Endothelial cell (in vitro differentiated cells): ENCODE measurements at places on chromosomes 2 and 18.

GRCh38 chr2:96106991-96107707 lies 9.2 kb downstream of the ADRA2B start:
- no peak for DNase-seq

DNA sequence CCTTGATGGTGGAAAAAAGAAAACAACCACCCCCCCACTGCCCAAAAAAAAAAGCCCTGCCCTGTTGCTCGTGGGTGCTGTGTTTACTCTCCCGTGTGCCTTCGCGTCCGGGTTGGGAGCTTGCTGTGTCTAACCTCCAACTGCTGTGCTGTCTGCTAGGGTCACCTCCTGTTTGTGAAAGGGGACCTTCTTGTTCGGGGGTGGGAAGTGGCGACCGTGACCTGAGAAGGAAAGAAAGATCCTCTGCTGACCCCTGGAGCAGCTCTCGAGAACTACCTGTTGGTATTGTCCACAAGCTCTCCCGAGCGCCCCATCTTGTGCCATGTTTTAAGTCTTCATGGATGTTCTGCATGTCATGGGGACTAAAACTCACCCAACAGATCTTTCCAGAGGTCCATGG lies 28.0 kb downstream of the MAL start:
- peak; percentile 44 for DNase-seq

- no peak for DNase-seq
These were observed 28.0 kb downstream of the ADI1 start for GRCh38 chr2:3491306-3491705.

DNA sequence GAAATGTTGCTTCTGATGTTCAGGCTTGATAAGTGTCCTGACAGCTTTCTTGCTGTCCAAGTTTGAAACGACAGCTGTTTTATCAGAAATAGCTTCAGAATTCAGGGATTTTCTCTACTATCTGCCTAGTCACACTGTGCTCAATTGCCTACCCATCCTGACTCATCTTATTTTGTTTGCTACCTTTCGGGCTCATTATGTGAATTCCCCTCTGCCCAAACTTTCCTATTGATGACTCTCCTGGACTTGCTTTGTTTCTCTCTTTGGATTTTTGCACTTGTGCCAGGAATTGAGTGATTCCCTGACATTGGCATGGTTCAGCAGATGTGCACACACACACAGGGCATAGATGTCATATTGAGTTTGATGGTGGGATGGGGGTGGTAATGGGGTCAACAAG lies 1052.6 kb upstream of the PIK3C3 start:
- DNase-seq: no peak
